Right forelimb (tissue), 1 donor: ENCODE measurements at places on chromosomes 7 and 10.

- DNase-seq, result no peak
These were observed 21.8 kb downstream of the CUL1 start for GRCh38 chr7:148720472-148720871.

DNA sequence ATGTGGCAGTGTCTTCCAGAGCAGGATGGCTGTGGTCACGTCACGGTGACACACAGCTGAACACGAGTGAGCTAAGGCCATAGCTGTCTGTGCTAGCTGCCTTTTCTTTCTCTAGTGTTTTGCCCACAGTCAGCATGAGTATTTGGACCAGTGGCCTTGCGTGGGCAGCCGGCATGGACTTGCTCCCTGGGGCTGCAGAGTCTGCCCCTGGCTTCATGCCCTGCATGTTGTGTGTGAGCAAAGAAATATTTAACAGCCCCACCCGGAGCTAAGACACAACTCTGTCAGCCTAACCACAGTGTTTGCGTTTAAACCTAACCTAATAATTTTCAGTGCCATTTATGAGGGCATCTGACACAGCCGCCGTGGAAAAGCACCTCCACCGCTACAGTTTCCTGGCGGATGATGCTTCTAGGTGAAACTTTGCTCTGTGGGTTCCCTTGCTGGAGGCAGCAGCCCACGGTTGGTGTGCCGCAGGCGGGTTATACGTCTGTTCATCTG lies 14.6 kb downstream of the CHST12 start:
- DNase-seq, result no peak

DNA sequence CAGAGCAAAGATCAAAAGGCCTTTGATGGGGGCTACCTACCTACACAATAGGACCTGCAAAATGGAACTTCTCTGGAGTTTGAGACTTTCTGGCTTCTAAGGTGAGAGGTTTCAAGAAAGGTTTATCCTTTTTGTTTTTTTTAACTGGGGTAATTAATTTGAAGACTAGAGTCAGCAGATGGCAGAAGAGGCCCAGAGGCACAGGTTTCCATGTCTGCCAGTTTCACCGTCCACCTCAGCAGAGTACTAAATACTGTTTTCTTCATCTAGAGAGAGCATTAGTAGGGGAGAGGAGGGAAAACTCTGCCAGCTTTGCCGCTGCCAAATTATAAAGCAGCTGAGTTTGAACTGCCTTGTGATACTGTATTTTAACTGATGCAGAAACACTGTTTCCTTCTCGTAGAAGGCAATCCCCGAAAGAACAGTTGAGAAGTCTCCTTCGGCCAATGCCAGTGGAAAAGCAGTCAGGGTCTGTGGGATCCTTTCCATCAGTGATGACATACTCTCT lies 138.7 kb downstream of the SLC25A13 start:
- DNase-seq, result no peak

GRCh38 chr7:23893942-23894891 lies 184.2 kb downstream of the STK31 start:
- DNase-seq, result no peak

DNA sequence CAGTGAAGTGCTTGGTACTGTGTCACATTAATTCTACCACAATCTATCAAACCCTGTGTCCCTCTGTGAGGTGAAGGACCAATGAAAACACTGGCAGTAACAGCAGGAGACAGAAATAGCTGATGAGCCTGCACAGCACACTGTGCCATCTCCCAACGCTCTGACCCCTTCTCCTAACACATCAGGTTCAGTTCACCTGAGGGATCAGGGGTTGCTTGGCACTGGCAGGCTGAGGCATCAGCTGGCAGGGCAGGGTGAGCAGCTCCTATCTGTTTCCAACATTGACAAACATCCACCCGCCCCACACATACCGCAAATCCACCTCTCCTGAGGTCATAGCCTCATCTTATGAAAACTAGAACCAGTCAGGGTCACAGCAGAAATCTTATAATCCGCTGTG lies 120.9 kb downstream of the ICA1 start:
- DNase-seq, result no peak
